Vagina (tissue), 2 donors: ENCODE measurements at places on chromosomes 6 and 20.

GRCh38 chr6:15575357-15576033, 87.3 kb downstream of the DTNBP1 start:
- DNase-seq, result no peak

DNA sequence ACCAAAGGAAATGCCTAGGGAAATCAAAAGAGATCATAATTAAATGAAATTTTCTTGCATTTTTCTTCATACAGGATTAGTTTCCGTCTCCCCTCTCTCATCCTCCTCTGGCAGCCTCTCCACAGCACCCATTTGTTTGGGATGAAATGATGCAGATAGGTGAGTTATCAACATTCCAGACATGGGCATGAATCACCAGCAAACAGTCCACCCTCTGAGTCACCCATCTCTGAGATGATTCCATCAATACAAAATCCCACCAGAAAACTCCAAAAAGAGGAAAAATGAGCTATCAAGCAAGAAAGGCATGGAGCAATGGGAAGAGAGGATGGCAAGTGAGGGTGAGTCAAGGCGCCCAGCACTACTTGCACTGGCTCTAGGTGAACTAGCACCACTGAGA, 11.4 kb downstream of the MC3R start:
- DNase-seq, result no peak

DNA sequence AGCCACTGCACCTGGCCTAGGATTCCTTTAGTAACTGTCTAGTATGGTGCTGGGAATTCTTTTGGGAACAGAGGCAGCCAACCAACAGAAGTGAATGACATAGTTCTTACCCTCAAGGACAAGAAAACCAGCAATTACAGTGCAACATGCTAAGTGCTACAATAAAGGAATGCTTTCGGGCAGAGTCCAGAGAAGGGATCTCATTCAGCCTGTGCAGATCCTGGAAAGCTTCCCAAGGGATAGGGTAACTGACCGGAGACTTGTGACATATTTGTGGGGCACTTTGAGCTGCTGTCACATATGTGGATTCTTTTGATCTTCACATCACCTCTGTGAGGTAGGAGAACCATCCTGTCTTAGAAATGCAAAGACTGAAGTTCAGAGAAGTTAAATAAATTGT, 46.8 kb downstream of the C6orf15 start:
- no peak for DNase-seq

DNA sequence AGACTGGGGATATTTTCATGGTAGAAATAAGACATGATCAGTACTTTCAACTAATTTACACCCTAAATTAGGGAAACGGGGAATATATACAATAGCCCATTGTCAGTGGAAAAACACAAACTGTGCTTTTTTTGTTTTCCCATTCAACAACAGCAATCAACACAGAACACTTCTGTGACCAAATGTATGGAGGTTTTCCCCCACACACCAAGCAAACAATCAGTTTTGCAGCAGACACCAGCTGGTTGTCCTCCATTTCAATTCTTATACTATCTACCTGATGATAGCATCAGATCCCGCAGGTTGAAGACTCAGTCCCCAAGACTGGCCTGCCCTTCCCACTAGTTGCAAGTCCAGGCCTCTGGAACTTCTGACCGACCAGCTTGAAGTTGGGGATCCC, 4.5 kb downstream of the HINT3 start:
- no peak for DNase-seq

- DNase-seq, result no peak
These were observed 113.5 kb downstream of the SAMD5 start for GRCh38 chr6:147621961-147622360.

DNA sequence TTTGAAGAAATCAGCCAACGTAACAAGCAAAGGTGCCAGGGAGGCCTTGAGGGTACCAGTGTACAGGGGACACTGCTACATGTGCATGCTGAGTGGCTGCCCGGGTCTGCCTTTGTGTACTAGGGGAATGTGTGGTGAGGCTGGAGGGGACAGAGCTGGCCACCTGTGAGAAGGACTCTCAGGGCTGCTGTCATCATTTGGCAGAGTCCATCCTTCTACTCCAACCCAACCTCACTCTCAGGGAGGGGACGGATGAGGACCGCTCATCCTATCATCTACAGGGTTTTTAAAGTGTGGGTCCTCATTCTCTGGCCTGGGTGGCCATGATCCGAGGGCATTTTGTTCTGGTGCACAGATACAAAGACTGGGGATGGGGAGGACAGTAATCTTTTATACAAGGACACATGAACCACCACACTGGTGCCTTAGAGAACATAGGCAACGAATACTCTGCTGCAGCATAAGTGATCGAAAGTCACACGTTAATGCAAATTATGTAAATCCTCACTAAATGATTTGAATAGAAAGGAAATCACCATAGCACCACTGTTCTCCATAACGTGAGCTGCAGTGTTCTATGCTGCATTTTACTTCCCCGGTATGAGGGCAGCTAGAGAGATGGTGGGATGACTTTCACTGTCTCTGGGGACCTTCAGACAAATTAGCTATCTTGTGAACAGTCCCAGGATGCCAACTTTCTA, 181.4 kb downstream of the GMPR start:
- DNase-seq, result no peak

DNA sequence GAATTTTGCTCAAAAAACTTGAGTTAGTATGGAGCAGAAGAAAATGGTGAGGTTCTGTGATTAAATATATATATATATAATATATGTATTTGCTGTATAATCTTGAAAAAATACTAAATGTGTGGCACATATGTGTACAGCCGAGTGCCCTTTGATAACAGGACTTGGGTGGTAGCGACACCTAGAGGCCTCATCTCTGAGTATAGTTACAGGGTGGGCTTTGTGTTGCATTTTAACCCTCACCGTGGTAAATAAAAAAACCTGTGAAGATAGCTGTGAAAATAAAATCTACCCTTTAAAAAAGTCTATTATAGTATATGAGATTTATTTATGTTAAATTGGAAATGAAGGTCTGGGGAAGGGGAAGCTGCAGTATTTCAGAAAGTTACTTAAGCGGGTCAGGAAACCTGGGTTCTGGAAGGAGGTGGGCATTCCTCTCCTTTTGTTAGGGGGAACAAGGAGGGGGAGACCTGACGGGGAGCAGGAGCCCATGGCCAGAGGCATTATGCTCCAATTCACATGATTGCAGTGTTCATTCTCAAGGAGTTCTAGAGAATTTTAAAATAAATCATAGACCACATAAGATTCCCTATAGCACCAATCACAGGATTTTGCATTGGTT, 82.7 kb downstream of the SH3BGRL2 start:
- no peak for DNase-seq

DNA sequence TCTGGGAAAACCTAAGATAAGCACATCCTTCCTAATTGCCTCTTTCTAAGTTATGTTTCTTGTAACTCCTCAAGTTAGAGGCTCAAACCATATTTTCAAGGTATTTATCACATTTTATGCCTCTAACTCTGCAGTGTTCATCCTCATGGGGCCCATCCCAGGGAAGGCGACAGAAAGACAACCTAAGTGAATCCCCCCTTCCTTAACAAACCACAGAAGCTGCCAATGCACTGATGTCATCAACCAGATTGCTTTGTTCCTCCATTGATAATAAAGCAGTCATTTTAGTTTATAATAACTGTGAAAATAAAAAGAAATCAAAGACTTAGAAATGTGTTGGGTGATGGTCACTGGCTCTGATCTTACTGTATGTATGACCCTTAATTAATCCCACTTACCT, 119.5 kb upstream of the TCF21 start:
- no peak for DNase-seq

- DNase-seq, result no peak
These were observed 12.2 kb downstream of the PRDM13 start for GRCh38 chr6:99618649-99619408.

GRCh38 chr6:132865829-132866228, 51.5 kb downstream of the RPS12 start:
- DNase-seq, result no peak
